ENCODE measurements at places on chromosomes 7 and 10.

DNA sequence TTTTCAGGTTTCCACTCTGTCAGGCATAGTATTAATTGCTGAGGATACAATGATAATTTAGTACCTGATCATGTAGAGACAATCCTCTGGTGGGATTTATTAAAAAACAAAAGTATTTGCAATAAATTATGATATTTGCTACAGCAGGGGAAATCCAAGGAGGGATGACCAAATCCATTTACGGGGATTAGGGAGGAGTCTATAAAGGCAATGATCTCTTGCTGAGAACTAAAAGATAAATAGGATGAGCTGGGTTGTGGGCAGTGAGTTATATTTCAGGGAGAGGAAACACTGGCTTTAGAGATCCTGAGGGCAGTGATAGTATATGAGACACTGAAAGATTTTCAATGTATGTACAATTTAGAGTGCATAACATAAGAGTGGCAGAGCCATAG, 305.5 kb downstream of the GPR37 start:
- DNase-seq: no peak

DNA sequence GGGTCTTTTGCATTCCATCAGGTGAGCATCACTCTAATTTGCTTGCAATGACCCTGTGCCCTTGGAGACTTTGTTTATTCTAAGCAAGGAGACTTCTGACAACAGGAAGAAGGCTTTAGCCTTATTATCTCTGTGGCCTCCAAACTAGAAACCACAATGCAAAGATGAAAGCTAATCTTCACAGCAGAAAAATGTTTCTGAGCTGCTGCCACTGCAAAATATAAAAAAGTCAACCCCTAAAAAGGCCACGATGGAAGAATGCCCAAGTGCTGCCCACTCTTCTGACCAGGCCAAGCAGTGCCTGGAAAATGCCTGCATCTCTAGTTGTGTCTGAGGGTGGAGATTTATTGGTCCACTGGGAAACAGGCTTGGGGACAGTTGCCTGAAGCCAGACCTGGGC, 299.9 kb downstream of the C7orf25 start:
- no peak for DNase-seq

- no peak for DNase-seq
Measured at GRCh38 chr10:79392020-79392398, 44.7 kb downstream of the PPIF start.

DNA sequence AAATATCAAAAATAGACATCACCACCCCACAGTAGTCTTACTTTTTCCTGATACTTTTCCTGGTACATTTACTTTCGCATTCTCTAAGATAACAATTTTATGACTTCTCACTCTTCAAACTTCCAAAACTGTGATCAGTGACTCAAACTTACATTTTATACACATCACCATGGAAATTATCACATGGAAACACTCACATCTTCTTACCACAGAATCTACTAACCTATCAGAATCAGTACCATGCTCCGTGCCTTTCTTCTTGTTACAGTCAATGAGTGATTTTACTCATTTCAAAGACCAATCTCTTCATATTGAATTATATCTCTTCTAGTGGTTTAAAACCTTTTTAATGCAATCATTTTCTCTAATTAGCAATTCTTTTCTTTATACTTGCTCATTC, 120.3 kb downstream of the PTEN start:
- no peak for DNase-seq

DNA sequence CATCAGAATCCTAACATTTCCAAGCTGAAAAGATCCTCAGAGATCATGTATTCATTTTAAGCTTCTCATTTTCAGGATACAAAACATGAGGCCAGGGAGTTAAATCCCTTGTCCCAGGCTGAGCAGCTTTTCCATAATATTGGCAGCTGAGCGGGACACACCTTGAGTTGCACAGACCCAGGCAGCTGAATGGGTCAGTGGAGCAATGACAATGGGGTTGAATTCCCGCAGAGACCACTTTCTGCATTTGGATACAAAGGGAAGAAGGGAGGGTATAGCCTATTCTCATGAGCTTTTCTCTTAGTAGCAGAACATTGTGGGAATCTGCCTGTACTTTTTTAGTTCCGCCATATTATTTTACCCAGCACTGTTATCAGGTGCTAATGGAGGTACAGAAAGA, 49.5 kb downstream of the PRR15 start:
- no peak for DNase-seq

- DNase-seq: no peak
Measured at GRCh38 chr7:108449521-108449920, 6.7 kb downstream of the NRCAM start.

DNA sequence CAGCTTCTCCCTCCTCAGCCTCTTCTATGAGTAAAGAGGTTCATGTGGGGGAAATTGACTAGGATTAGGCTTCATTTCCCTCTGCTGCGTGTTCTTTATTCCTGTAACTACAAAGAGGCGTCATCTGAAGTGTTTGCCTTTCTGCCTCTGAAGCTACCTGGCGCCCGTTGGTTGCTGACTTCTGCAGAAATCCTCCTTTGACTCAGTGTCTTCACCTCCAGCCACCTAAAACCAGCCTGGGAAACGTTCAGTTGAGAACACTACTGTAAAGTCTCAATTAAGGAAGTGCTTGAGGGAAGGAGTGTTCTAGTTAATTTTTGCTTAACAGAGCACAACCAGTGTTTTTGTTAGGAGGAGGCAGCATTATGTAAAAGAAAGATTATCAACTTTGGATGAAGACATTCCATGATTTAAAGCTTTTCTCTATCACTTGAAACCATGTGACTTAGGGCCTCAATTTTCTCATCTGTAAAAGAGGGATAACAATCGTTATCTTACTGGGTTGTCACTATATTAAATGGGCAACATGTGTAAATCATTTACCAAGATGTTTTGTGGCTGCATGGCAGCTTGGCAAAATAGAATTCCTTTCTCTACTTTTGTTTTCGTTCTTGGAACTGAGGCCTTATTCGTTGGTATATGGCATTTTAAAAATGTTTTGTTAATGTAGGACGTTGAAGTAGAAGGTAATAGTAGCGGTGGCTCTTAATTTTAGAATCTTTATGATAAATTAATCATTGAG, 642.9 kb downstream of the SDK1 start:
- DNase-seq: no peak

DNA sequence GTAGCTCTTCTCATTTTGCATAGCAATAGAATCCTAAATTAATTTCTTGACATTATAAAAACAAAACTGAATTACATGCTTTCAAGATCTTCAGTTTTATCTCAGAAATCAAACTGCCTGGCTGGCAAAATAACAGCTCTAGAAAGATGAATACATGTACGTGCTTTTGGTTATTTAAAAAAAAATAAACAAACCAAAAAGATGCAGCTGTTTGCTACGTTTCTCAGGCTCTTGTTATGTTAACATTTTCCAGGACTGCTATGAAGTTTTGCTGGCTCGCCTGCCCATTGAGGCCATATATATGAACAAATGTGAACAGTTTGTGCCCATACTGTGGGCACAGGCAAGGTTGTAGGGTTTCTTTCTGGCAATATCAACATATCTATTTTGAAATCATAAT, 86.6 kb downstream of the ODAD2 start:
- DNase-seq: no peak
